ENCODE measurements at places on chromosomes 11 and 22.

DNA sequence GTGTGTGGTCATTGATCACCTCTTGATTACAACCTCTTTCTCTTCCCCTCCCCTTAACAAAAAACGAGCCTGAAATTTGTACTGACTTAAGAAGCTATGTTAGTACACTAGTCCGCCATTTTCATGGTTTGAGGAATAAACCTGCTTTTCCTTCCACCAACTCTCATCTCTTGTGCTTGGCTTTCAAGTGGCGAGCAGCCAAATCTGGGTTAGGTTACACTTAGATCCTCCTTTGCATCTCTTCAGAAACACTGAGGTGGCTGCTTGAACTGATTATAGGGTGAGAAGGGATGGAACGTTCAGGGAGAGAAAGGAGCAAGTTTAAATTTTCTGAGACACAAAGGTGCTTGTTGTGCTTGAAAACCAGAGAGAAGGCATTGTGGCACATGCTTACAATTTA lies 2171.4 kb downstream of the LRRC4C start:
- DNase-seq, result peak; percentile 19

- DNase-seq, result no peak
These were observed 48.7 kb upstream of the TH start for GRCh38 chr11:2220173-2220771.

GRCh38 chr11:44797051-44797450 lies 70.3 kb downstream of the TSPAN18 start:
- no peak for DNase-seq

- no peak for DNase-seq
These were observed 103.9 kb downstream of the DBX1 start for GRCh38 chr11:20056109-20056949.

Measured in T47D (cell line).